ENCODE measurements at places on chromosomes 12 and 14.

- no peak for DNase-seq
Observed at GRCh38 chr12:30913323-30913722, 13.2 kb upstream of the TSPAN11 start.

- DNase-seq: no peak
Observed at GRCh38 chr14:72692696-72693095, 201.2 kb downstream of the DPF3 start.

GRCh38 chr14:94022532-94023411 lies 3.4 kb upstream of the OTUB2 start:
- no peak for DNase-seq

DNA sequence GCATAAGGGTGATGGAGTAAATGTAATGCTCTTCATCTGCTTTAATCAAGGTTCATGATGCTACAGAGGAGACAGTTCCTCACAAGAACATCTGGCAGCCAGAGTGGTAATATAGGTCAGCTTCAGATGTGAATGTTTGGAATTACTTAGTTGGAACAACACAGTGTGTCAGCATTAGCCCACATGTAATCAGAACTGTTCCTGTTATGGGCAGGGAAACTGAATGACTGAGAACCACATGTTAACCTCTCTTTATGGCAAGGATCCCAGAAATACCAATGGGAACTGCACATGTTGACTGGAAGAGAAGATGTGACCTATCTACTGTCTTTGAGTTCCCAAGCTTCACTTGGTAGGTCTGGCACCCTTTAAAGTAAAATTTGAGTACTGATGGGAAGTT lies 390.1 kb upstream of the PDE3A start:
- no peak for DNase-seq

DNA sequence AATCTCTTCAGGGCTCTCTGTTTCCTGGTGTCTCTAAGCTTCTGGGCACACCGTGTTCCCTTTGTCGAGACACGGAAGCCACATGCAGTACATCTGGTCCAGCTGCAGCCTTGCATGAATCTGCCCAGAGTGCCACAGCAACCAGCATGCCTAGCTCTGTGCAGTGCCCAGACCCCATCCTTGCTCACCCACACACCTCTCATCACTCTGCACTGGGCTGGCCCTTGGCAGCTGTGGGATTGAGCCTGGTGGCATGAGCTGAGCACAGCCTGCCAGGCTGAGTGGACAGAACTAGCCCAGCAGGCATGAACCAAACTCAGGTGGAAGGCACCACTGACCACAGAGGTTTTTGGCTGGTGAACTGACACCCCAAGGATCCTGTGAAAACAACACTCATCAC lies 279.9 kb downstream of the ATXN7L3B start:
- no peak for DNase-seq

DNA sequence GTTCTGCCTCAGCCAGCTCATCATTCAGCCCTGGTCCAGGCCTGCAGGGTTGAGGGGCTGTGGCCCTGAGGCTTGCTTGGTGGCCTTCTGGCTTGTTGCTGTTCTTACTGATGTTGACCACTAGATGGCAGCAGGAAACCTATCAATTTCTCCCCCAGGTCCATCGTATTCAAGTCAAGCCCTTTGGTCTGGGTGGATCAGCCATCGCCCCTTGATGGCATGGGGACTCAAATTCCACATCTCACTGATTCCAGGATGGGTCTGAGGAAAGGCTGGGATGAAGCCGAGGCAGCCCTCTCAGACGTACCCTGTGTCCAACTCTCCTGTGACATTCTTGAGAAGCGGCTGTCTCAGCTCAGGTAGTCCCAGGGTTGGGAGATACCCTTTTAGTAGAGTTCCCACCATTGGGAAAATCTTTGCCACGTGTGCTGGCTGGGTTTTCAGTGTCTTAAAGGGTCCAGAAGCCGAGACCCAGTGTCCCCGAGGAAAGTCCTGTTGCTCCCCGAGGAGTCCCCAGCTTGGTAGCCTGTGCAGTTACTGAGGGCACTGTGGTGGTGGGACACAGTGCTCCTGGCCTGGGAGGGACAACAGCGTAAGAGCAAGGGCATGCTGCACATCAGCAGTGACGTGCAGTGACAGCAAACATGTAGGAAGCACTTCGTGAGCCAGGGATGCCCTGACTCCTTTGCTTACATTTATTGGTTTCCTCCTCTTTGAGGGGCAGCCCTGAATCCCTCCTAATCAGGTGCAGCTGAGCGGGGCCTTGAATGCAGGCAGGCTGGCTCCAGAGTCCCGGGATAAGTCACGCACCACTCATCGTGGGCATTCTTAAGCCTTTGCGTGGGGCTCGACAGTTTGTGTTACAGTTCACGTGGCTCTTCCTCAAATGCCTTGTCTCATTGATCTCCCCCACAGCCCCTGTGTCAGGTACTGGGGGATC lies 58.6 kb downstream of the TSPAN9 start:
- peak; percentile 16 for DNase-seq

GRCh38 chr14:58072288-58073071 lies 79.5 kb downstream of the ARMH4 start:
- peak; percentile 24 for DNase-seq

GRCh38 chr14:78486081-78486480 lies 315.9 kb downstream of the NRXN3 start:
- DNase-seq: no peak

DNA sequence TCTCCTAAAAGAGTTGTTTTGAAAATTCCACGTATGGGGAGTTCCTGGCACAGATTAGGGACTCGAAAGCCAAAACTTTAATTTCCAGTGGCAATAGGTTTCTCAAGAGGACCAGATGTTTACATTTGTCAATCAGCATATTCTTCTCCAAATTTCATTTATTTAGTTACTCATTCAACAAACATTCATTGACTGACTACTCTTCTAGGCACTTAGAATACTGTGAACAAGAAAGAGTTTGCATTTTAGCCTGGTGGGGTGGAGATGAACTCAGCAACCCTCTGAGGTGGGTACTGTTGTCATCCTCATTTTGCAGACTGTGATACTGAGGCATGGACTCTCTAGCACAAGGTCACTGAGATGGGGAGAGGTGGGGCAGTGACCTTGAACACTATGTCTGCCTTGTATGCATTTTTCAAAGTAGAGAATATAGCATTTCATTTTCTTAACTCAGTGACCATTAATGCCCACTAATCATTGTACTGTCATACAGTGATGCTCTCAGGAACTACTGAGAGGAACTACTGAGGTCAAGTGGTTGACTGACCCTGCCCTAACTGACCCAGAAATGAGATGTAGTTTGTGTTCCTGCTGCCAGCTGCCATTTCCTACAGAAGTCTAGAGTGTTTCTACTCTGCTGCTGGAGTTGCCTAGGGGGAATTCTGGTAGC lies 2.2 kb downstream of the L3HYPDH start:
- DNase-seq: no peak

DNA sequence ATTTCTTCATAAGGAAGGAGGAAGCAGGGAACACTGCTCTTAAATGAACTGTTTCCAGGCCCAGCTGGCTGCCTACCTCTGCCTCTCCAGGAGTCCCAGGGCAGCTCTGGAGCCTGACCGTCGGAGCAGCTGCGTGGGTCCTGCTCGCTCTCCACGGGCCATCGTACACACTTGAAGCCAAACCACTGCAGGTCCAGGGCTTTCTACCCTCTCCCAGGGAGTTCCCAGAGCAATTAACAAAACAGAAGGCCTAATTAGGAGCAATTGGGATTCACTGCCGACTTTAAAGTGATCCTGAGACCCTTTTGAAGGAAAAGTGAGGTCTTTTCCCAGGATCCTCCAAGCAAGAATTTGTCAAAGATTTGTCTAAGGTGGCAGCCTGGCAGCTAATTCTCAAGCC lies 76.9 kb downstream of the OTX2 start:
- DNase-seq: no peak

- peak; percentile 61 for DNase-seq
Observed at GRCh38 chr12:120252071-120252906, 13.2 kb downstream of the PXN start.

- DNase-seq: no peak
Observed at GRCh38 chr14:34498684-34499412, 36.8 kb upstream of the SPTSSA start.

- no peak for DNase-seq
Observed at GRCh38 chr14:61328626-61329262, 7.4 kb downstream of the PRKCH start.

DNA sequence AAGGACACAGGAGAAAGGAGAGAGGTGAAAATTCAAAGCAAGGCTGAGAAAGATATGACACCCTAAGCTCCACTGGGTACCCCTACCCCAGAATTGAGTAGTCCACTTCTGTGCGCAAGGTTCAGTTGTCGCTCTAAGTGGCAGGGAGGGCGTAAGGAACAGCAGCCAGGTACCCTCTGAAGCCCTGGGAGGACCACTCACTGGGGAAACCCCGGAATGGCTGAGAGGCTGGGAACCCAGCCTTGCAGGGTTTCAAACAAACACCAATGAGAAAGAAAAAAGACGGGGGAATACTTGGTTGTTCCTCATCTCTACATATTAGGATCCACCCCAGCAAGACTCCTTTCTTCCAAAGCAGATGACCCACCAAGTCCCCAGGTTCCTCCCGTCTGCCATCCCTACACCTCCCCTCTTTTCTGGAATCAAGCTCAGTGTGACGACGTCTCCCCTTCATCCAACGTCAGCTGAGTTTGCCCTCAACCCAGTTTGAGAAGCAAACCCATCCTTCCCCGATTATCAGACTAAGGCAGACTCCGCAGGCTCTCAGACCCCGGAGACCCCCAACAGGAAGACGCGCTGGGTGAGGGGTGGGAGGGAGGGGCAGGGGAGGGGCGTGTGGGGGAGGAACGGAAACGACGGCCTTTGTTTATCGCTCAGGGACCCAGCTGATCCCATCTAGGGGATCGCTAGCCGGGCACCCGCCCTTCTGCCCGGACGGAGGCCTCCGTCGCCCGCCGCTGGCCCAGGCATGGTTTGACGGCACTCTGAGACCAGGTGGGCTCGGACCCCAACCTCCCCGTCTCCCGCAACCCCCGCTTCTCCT lies 795 bp downstream of the LMBR1L start:
- no peak for DNase-seq

- peak; percentile 52 for DNase-seq
Observed at GRCh38 chr12:117367006-117367638, 5.7 kb upstream of the NOS1 start.

DNA sequence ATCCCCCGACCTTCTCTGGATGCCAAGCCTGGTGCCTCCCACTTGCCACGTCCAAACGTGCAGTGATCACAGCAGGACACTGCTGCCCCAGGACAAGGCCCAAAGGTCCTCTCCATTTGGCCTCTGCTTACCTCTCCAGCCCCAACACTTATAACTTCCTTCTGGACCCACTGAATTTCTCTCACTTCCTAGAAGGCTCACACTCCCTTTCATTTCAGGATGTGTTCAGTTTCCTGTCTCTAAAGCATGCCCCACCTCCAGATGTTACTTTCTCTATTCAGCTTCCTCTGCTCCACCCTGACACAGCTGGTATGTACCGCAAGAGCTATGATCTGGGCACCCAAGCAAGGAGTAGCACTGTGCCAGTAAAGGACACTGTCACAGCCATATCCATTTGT lies 33.0 kb downstream of the CDKL1 start:
- peak; percentile 7 for DNase-seq

DNA sequence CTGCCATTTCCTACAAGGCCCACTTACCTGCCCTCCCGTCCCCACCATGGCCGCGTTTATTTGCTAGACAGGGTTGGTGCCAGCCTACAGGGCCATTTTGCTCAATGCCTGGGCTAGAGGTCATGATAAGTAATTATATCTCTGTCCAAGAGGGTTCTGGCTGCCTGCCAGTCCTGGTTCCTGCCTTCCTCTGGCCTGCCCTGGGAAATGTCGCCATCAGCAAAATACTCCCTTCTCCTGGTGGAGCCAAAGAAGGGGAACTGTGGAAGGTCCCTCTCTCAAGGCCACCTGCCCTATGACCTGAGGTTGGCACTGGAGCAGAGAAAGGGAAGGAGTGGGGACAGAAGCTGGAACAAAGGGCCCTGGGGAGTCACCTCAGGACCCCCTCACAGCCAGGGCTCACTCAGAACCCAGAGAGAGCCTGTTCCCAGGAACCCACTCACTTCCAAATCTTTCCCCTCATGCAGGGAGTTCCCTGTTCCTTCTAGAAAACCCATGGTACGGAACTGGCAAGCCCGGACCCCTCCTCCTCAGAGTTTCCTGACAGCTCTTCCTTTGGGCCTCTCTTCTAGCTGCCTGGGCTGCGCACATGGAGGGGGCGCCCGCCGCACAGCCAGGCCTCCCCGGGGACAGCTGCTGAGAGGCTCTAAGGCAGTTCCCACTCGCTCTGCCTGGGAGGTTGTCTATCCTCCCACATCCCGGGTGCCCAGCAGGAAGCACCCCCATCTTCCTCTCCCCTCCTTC lies 280.5 kb downstream of the DPF3 start:
- no peak for DNase-seq

- DNase-seq: no peak
Observed at GRCh38 chr12:111488271-111488670, 82.5 kb downstream of the SH2B3 start.

- DNase-seq: no peak
Observed at GRCh38 chr12:48029491-48030172, 25.4 kb upstream of the COL2A1 start.

- no peak for DNase-seq
Observed at GRCh38 chr14:103862393-103862782, 15.0 kb upstream of the PPP1R13B start.

GRCh38 chr14:87122166-87122565 lies 870.8 kb downstream of the GALC start:
- DNase-seq: no peak

- no peak for DNase-seq
Observed at GRCh38 chr14:64610049-64610746, 60.4 kb downstream of the PPP1R36 start.

DNA sequence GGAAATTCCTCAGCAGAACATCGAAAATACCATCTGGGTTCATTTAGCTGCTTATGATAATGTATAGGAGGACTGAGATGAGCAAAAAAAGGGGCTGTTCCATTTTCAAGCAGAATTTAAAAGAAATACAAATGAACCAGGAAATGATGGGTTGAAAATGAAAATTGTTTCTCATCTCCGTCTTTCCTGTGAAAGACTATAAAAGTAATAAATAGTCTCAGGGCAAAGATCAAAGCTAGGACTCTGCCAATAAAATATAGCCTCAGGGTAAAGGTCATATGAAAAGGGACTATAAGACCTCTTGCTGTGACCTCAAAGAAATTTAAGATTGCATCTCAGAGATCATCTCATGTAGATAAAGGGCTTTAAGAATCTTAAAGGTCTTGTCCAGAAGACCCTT lies 478.0 kb downstream of the BTG1 start:
- no peak for DNase-seq

- no peak for DNase-seq
Observed at GRCh38 chr14:103745424-103745823, 29.8 kb downstream of the ZFYVE21 start.

GRCh38 chr12:130715150-130715997 lies 725 bp downstream of the RIMBP2 start:
- no peak for DNase-seq

- no peak for DNase-seq
Observed at GRCh38 chr12:80559766-80560165, 115.7 kb downstream of the PTPRQ start.

DNA sequence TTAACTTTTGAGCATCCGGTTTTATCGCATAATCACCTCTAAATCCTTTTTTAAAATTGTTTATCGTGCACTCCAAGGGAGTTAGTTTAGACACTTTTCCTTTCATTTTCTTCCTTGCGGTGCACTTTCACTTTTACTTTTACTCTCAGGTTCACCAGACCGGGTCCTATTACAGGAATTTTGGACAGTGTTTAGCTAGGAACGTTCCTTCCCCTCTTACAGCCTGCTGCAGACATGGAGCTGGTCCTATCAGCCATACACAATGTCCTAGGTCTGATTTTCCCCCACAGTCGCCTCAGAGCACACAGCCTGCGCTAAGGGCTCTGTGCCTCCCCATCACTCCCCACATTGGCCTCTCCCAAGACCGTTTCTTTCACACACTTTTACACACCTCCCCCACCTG lies 103.9 kb downstream of the ALG10 start:
- DNase-seq: no peak

- no peak for DNase-seq
Observed at GRCh38 chr12:130424858-130425697, 87.4 kb downstream of the PIWIL1 start.

Data from stimulated activated CD4-positive, alpha-beta T cell treated with anti-CD3 and anti-CD28 coated beads, TNF-alpha, amount 100 ng/mL, for 24 hours (primary cell).